Activated T-helper 2 cell treated with anti-CD3 and anti-CD28 coated beads, Interferon-gamma antibody, Interleukin-2, Interleukin-4, amounts not matched to agents 10 μg/mL and 5 μg/mL and 100 μg/mL, durations not matched to agents 14 hours and 24 hours and 36 hours (primary cell): ENCODE measurements at places on chromosomes 1 and 21. TPM values are rescaled to one million over a fixed set of nuclear protein-coding genes. Genes with fewer than 3 reads are reported as not detected.

- no peak for DNase-seq
Measured at GRCh38 chr1:51009381-51009780, 39.3 kb downstream of the CDKN2C start.

GRCh38 chr1:9629445-9630201 is 21.9 kb upstream of the PIK3CD start:
- peak; percentile 76 for DNase-seq

- DNase-seq = no peak
Measured at GRCh38 chr1:184556665-184557064, 169.8 kb downstream of the C1orf21 start.

GRCh38 chr1:154176337-154176736 is 15.6 kb downstream of the TPM3 start:
- DNase-seq = no peak

Gene FTCD
- 0.14 and 0.23 TPM in 2 replicates for total RNA-seq

DNA sequence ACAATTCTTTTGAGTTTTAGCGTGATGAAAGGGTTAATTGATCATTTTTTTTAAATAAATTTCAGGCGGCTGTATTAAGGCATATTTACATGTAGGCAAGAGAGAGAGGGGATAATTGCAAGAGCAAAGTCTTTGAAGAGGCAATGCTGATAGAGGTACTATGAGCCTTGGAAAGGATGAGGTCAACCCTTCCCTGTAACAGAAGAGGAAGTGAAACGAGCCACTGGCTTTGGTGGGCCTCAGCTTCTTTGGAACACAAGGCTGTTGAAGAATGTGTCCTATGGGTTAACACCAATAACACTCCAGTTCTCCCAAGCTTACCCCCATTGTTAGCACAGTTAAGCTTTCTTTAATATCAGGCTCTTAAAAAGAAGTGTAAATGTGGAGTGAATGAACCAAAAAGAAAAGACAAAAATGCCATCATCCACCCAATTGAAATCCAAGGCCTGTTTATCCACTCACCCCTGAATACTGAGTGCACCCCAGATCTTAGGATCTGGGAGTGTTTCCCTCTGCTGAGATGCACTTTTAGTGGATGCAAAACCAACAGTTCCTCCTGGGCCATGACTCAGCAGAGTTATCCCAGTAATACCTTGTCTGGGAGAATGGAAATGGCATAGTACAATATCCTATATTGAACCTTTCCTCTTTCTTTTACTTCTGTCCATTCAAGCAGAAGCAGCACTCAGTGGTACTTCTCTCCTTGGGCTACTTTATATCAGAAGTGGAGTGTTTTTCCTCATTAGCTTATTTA is 216.4 kb downstream of the SLC44A5 start:
- no peak for DNase-seq

DNA sequence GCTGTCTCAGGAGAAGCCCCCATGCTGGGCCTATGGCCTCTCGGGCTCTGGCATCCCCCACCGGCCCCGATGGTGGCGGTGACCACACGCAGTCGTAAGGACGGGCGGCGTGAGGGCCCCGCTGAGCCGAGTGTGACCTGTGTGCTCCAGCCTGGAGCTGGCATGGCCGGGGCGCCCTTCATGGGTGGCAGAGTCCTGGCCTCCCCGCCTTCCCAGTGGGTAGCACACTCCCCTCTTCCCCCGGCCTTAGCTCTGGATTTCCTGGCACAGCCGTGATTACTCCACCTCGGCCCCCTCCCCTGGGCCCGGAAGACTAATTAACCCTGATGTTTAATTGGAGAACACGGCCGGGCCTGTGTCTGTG is 44.6 kb downstream of the SLX9 start:
- no peak for DNase-seq

Gene OR14K1
- not detected in 2 replicates for total RNA-seq

DNA sequence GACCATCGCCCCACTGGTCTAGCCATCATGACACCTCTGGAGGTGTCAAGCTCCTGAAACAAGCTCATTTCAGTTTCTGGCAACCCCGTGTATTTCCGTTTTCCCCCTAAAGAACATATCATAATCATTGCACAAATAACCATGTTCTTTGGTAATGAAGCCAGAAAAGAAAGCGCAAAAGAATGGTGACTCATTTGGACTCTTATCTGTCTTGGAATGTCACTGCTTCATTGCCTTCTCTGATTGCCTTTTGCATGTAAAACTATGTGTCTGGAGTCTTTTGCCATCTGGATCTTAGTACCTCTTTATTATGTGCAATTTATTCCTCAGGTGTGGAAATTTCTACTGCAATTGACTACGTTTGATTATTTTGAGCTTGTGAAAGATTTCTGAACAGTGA is 110.5 kb downstream of the COLGALT2 start:
- DNase-seq = no peak

DNA sequence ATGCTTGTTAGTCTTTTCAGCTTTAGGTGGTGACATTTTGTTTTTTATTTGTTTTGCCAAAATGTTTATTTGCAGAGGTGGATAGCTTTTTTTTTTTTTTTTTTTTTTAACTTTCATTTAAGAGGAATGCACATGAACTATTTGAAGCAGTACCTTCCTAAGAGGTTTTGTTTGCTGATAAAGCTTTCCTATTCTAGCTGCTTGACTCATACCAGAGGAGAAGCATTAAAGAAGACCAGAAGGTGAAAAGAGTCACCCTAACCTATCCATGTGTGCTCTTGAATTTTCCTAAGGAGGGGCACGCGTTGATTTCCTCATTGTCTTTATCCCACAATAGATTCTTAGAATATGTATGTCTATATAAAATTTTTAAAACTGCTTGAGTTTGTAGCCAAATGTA is 57.7 kb downstream of the PRDM2 start:
- DNase-seq = no peak

GRCh38 chr1:10528066-10529014 is 53.6 kb downstream of the PEX14 start:
- DNase-seq = no peak

- no peak for DNase-seq
Measured at GRCh38 chr1:168476588-168477385, 67.0 kb downstream of the XCL2 start.

GRCh38 chr21:46250146-46250725 is 21.7 kb upstream of the LSS start:
- DNase-seq = no peak
